ENCODE measurements at places on chromosomes 16 and 17.

DNA sequence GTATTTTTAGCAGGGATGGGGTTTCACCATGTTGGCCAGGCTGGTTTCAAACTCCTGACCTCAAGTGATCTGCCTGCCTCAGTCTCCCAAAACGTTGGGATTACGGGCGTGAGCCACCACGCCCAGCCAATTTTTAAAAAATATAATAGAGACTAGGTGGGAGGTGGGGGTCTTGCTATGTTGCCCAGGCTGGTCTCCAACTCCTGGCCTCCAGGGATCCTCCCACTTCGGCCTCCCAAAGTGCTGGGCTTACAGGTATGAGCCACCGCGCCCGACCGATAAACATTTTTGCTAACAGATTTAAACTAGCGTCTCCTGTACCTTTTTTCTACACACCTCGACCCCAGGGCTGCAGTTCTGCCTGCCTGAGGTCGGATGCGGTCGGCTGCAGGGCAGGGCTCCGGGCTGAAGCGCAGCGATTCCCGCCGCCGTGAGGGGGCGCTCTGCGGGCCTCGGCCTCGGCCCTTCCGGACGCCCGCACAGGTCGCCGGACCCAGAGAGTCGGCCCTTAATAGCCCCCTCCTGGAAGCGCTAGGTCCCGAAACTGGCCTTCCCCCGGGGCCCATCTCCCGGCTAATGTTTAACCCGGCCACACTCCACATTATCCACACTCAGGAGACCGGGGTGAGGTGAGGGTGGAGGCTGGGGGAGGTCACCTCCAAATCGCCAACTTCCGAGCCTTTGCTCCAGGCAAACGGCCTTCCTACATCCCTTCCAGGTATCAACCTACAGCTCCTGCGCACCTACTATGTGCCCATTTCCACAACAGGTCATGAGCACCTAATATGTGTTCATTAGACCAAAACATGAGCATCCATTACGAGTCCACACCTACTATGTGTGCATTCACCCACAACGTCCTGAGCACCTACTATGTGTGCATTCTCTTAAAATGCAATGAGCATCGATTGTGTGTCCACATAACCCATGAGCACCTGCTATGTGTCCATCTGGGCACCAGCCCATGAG is 2.0 kb upstream of the GLIS2 start:
- peak; percentile 86 for DNase-seq

DNA sequence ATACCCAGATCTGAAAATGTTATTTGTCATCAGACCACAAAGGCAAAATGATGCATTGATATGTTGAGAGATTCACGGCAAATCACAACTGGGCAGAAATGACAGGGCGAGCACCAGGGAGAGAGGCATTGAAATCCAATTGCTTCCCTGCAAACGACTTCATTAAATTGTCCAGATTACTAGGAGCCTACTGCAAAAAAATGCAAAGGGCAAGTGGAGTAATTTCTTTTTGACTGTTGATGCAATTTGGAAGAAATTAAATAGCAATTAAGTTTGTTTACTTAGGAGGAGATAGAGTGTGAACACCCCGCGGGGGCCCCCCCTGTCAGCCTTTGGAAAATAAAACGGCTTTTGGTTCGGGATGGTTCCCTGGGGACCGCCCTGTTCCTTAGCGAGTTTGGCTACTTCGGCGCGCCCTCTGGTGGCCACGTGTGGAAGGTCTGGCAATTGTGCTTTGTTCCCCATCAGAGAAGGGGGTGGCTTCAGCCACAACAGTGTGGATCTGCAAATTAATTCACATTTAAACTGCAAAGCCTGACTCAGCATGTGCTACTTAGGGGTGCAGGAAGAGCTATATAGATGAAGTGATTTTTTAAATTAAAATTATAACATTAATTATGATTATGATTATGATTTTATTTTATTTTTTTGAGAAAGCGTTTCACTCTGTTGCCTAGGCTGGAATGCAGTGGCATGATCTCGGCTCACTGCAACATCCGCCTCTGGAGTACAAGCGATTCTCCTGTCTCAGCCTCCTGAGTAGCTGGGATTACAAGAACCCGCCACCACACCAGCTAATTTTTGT is 14.5 kb upstream of the TMC7 start:
- peak; percentile 89 for DNase-seq

DNA sequence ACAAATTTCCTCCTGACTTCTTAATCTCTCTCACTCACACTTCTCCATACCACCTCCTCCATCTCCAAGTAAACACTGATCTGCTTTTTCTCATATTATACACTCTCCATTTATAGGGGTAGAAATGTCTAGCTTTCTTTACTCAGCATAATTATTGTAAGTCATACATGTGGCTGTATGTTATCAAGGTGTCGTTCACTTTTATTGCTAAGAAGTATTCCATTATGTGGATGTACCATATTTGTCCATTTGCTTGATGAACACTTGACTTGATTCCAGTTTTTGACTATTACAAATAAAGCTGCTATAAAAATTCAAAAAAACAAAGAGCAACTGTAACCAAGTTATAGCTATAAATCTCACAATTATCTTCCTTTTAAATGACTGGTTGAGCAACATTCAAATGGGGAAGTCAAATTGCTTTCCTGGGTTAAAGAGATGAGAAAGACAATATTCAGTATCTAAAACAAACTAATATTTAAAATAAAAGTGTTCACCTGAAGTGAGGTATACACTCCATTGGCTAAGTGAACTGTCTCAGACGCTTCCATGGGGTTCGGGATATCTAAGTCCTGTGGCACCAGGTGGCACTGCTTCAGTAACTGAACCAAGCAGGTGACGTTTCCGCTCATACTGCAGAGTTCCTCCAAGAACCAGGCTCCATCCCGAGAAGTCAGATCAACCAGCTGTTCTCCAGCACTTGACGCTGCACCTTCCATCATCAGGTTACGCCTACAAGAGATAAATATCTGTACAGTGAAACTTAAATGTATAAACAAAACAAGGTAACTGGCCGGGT is 32.6 kb upstream of the ARL6IP1 start:
- DNase-seq: no peak

DNA sequence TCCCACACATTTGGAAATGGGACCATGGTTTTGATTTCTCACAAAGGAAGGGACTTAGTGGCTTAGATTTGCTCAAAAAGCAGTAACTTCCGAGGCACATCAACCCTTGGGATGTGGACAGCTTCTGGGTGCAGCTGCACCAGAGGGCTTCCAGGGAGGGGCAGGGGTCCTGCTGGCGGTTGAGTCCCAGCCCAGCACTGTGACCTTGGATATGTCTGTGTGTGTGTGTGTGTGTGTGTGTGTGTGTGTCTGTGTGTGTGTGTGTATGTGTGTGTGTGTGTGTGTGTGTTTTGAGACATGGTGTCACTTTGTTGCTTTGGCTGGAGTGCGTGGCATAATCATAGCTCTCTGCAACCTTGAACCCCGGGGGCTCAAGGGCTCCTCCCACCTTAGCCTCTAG is 130.8 kb downstream of the CLEC16A start:
- no peak for DNase-seq

GRCh38 chr16:51161440-51162195 is 10.5 kb upstream of the SALL1 start:
- no peak for DNase-seq

GRCh38 chr16:88816736-88817535 is 5.2 kb upstream of the APRT start:
- no peak for DNase-seq
